Stimulated activated CD8-positive, alpha-beta memory T cell treated with anti-CD3 and anti-CD28 coated beads, Interleukin-2, amount 100 ng/mL, for 1 hour (primary cell): ENCODE measurements at places on chromosomes 6 and 20.

DNA sequence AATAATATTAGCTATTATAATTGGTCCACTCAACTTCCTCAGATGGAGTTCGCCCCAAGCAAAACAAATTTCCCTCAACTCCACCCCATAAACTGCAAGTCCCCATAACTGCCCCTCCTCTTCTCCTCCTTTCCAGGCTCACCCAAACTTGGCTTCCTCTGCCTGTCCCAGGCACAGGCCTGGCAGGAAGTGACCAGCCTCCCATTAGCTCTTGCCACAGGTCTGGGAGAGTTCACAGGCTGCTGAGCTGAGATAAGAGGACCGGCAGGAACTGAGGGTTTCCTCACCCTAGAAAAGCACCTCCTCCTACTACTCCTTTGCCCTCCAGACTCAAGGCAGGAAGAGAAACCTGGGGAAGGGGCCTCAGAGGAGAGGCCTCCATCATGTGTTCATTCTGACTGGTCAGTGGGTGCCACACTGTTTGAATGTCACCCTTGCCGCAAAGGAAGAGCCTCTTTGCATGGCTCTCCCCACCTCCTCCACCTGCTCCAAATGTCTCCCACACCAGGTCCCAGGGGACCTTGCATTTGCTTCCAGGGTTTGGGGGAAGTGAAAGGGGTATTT lies 24.5 kb upstream of the SMIM29 start:
- no peak for DNase-seq

- no peak for DNase-seq
These were observed 520.2 kb downstream of the DOK5 start for GRCh38 chr20:54995553-54995952.

DNA sequence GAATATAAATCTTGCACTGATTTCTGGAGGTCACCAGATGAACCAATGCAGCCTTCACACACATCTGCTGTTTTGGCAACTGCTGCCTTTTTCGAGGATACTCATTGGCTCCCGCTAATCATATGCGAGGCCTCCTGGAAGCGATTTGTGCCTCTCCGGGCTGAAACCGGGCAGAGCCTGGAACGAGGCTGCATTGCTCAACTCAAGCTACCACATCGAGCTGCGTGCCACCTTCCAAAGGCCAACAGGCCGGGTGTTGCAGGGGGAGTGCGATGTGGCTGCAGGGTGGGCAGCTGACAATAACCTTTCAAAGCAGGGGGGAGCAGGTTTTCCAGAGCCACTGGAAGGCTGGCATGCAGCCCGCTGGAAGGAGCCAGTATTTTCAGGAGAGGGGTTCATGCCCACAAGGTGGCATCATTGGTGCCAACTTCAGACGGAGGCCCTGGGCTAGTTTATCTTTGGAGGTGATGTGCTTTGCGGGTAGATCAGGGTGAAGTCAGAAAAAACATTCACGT lies 122.6 kb upstream of the IFNGR1 start:
- DNase-seq = peak; percentile 24

GRCh38 chr6:30325150-30325872 lies 1.4 kb upstream of the TRIM39 start:
- peak; percentile 61 for DNase-seq

DNA sequence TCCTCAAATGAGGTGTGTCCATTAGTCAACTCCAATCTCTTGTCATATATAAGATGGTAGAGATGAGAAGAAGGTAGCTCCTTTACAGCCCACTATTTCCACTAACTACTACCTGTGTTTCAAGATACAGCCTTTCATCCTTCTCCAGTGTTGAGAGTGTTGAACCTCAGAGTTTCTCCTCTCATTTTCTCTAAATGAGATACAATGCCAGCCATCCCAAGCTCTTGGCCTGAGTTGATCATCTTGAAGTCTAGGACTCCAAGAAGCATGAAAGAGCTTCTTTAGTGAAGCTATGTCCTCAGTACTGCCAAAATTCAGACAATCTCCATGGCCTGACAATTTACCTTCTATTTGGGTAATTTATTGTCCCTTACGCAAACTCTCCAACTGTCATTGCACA lies 548 bp upstream of the HLA-DRA start:
- DNase-seq = no peak

DNA sequence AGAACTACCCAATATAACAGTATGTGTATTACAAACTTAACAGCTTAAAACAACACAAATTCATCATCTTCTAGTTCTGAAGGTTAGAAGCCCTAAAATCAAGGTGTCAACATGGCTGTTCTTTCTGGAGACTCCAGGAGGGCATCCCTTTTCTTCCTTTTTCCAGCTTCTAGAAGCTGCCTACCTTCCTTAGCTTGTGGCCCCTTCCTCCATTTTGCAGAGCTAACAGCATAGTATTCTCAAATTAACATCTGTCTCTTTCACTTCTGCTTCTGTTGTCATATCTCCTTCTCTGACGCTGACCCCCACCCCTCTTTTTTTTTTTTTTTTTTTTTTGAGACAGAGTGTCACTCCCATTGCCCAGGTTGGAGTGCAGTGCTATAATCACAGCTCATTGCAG lies 52.8 kb upstream of the AKIRIN2 start:
- DNase-seq = no peak

DNA sequence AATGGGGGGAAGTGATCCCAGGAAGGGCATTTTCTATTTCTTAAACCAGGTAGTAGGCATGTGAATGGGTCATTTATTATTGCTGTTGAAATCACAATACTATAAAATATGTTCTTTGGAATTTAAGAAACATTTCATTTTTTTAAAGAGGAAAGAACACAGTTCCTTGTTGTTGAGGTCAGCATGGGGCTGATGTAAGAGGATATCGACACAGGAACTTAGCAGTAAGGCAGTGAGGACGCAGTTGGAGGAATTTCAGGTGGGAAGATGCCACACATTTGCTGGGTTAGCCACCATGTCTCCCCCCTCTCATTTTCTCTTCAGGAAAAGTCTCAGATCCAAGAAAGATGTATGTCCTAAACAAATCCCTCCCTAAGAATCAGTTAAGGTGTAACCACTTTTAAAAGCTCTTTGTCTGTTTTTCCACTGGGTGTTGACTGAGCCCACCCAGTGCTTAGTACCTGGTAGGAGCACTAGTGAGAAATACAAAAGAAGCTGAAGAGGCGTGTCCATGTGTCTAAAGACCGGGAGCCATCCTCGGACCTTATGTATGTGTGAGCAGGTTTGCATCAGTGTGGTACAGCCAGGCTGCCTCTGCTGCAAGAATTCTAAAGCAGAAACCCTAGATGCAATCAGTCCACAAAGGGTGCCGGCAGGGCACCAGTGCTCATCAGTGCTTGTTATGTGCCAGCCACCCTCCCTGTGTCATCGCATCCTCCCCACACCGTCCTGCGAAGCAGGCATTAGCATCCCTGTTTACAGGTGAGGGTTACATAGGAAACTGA lies 98.9 kb downstream of the TCP11 start:
- DNase-seq = no peak

GRCh38 chr6:99789767-99790166 lies 183.1 kb downstream of the PRDM13 start:
- DNase-seq = no peak

DNA sequence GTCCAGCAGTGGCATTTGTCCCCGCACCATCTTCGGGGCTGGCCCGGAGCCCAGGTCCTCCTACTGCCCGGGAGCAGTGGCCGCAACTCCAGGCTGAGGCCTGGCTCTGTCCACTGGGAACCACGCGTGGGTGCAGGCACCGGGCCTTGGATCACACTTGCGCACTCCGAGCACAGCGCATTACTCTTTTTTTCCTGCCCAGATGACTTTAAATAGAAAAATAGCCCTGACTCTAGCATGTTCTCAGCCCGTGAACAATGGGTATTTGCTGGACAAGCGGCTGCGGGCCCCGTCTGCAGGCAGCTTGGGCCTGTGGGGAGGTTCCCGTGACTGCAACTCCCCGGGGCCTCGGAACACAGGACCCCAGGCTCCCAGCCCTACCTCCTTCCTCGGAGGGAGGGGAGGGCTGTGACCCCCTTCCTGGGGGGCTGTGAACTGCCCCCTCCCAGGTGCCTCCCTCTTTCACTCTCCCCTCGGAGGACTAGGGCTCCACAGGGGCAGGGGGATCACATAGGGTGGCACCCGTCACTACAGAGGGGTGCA lies 162.2 kb downstream of the TBXT start:
- DNase-seq = no peak

DNA sequence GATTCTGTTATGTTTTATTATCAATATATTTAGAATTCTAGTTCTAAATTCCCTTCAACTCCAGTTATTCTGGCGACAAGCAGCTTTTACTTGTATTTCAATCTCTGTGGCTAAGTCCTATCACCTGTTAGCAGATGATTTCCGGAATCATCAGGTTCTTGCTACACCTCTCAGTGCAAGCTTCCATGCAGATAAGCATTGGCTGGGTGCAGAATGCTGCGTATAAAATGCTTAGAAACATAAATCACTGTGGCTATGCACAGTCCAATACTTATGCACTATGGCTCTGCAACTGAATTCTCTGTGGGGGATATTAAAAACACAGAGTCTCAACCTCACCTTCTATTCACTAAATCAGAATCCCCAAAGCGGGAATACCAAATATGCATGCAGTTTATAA lies 720.0 kb downstream of the EYS start:
- DNase-seq = no peak

GRCh38 chr6:129747588-129748112 lies 37.7 kb upstream of the ARHGAP18 start:
- DNase-seq = no peak

GRCh38 chr6:22064558-22064957 lies 232.3 kb downstream of the PRL start:
- DNase-seq = no peak

DNA sequence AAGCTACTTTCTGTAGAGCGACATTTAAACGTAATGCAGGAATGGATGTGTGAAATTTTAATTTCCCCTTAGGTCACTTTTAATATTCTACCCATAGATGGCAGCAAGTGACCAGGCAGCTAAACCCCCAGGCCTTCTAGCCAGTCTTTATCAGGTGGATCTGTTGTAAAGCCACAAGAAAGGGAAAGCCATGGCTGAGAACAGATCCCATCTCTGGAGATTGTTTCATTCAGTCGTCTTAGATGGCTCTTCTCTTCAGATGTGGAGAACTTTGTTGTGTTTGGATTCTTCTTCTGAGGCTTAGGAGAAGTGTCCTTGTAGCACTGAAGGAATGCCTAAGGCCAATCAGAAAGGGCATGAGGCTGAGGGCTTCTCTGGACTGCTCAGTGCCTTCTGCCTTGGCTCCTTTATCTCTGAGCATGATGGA lies 15.8 kb upstream of the RNF182 start:
- peak; percentile 9 for DNase-seq

DNA sequence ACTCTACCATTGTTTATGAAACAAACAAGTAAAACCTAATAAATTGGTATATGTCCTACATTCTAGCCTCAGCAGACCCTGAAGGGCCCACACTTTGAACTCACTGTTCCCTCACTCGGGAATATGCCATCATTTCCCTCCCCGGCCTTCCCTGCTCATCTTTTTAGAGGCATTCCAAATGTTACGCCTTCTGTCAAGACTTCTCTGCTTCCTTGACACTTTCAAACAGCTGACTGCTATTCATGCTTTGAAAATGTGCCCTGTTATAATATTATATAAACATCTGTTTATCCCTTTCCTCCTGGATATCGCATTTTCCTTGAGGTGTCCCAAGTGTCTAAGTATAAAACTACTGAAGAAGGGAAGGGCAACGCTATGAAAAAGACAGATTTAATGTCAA lies 249.5 kb upstream of the THEMIS start:
- DNase-seq = no peak

- no peak for DNase-seq
These were observed 6.8 kb upstream of the MRPS10 start for GRCh38 chr6:42224222-42225028.

GRCh38 chr6:31479151-31479932 lies 18.6 kb upstream of the MICB start:
- DNase-seq = no peak

- DNase-seq = no peak
These were observed 5.0 kb upstream of the LPIN3 start for GRCh38 chr20:41335591-41335990.

DNA sequence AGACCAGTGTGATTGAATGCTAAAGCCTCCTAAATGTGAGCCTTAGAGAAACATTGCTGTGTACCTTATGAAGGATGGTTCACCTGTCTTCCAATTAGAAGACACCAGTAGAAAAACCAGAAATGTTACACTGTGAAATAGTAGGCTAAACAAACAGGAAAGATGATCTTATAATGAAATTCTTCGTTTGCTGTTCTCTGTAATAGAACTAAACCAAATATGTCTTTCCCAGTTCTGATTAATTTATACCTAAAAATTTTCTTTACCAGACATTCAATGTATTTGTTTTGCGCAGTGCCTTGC lies 114.8 kb downstream of the RTN4IP1 start:
- no peak for DNase-seq

DNA sequence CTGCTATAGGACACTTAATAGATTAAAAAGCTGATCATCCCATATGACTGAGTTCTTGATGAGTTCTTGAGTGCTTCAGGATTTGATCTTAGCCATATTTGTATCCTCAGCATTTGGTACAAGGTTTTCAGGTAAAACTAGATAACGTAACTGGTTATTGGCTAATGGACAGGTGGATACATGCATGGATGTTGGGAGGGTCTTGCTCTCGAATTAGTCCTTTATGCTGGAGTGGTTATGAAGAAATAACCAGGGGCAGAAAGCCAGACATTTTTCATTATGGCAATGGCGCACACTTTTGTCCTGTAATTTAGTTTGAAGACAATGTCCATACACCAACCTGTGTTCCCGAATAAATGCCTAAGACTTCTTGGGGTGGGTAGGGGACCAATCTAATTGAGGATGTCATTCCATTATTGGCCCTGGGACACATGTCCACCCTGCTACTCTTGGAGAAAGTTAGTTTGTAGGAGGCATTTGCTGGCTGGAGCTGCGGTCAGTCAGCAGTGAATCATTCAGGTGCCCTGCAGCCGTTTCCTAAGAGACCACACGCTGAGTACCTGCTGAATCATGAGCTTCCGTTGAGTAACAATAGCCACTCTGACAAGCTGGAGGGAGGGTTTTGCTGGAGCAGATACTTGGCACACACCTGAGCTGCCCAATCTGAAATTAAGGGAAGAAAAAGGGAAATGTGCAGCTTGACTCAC lies 194.4 kb downstream of the FOXA2 start:
- DNase-seq = no peak

DNA sequence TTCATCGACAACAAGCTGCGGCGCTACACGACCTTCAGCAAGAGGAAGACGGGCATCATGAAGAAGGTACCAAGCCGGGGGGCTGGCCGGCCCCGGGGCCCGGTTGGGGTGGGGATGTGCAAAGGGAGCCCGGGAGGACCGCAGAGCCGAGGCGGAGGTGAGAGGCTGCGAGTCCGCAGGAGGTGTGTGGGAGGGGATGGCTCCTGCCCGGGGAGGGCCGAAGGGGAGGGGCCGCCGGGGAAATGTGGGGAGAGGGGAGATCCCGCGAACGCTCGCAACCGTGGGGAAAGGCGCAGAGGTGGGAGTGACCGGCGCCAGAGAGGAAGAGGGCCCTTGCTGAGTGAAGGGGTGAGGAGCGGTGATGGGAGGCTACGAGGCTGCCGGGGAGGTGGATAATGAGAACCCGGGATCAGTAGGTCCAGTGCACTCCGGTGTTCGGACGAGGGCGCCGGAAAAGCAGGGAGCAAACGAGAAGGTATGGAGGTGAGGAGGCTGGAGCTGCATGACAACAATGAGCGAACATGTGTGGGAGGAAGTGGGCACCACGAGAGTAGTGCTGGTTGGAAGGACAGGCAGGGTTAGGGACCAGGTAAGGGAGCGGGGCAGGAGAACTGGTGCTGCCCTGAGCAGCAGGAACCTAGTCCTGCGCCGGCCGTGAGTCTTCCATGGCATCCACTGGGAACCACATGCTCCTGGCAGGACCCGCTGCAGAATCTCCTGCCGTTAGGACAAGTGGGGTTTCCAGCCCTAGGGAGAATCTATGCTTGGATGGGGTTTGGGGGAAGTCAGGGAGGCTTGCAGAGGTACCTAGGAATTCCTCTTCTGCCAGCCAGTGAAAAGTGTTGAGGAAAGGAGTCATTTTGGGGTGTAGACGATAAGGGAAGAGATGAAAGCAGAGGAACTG lies 1.3 kb downstream of the SRF start:
- no peak for DNase-seq
